Activated CD4-positive, alpha-beta T cell treated with anti-CD3 and anti-CD28 coated beads for 36 hours (primary cell): ENCODE measurements at places on chromosomes 5 and 9. TPM values are rescaled to one million over a fixed set of nuclear protein-coding genes. Genes with fewer than 3 reads are reported as not detected.

The CSF2 gene
- total RNA-seq, result 52.6 TPM

The FBP2 gene
- total RNA-seq, result not detected

The SLC45A2 gene
- total RNA-seq, result not detected

The HRCT1 gene
- total RNA-seq, result not detected

The PCDHA9 gene
- not detected for total RNA-seq

The IFNE gene
- not detected for total RNA-seq

The OTP gene
- total RNA-seq, result not detected

The OSMR gene
- total RNA-seq, result 0.25 TPM

The AQP7 gene
- not detected for total RNA-seq

The SPATA31E1 gene
- not detected for total RNA-seq

The GFM2 gene
- 34.7 TPM for total RNA-seq

The PCDHB6 gene
- total RNA-seq, result not detected
